ENCODE measurements at places on chromosomes 2 and 18.

DNA sequence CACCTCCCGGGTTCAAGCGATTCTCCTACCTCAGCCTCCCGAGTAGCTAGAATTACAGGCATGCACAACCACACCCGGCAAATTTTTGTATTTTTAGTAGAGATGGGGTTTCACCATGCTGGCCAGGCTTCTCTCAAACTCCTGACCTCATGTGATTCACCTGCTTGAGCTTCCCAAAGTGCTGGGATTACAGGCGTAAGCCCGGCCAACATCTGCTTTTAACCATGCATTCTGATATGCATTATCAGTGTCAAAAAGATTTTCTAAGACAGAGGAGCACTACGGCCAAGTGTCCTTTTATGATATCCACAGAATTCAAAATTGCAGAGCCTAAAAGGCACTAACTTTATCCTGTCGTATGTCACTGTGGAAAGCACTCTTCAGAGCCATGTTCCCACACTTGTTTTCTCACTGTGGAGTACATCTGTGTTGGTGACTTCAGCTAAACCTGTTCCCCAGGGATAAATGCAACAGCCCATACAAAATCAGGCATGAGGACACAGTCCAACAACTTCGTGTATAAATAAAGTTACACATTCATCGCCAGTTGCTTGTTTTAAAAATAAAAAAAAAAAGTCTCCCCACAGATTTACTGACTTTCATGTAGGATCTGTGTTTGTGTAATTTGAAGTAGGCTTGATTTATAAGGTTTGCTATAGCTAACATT lies 56.4 kb downstream of the STK25 start:
- DNase-seq = no peak

DNA sequence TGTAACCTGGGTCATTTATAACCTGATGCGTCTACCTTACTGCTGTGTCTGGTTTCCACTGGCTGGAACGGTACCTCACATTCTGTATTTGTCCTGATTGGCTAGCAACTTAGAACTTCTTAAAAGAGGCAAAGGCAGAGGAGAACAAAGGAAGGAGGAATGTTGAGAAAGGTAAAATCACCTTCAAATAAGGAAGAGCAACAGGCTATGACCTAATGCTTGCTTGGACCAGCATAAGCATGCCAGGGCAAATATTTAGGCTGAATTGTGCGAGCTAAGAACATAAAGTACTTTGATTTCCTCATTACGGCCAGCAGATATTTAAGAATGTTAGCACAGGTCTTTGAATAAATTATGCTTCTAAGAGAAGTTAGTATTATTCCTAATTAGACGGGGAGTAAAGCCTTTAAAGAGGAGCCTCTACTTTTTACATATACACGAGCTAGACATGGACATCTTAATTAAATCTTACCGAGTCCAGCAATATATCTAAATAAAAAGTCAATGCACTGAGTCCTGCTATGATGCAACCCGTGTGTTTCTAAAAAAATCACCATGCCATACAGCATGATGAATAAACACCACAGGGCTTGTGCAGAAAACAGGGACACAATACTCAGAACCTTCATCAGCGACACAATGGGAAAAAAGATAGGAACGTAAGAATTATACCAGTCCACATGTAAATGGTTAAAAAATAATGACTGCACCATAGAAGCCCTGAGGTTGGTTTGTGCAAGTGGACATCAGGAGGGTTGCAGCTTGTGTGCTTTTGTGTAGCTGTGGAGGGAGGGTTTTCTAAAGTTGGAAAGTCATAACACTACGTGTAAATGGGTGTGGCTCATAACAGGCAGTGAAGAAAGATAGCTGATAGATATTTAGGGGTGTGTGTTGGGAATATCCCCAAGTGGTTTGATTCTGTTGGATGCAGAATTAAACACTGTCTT lies 14.2 kb downstream of the SEPTIN2 start:
- DNase-seq = no peak

DNA sequence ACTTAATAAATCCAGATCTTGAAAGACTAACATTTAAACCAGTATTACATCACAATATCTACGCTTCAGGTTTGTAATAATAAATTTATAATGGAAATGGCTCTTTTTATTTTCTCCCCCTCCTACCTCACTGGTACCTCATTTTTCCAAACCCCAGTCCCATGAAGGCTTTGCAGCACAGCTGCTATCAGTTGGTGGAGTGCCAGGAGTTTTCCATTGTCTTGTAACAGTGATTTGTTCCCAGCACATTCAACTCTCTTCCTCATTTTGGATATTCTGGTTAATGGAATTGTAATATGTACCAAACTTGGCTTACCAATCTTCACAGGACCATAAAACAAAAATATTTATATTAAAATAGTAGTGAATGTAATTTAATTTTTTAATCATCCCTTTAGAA lies 91.2 kb downstream of the VRK2 start:
- DNase-seq = no peak

DNA sequence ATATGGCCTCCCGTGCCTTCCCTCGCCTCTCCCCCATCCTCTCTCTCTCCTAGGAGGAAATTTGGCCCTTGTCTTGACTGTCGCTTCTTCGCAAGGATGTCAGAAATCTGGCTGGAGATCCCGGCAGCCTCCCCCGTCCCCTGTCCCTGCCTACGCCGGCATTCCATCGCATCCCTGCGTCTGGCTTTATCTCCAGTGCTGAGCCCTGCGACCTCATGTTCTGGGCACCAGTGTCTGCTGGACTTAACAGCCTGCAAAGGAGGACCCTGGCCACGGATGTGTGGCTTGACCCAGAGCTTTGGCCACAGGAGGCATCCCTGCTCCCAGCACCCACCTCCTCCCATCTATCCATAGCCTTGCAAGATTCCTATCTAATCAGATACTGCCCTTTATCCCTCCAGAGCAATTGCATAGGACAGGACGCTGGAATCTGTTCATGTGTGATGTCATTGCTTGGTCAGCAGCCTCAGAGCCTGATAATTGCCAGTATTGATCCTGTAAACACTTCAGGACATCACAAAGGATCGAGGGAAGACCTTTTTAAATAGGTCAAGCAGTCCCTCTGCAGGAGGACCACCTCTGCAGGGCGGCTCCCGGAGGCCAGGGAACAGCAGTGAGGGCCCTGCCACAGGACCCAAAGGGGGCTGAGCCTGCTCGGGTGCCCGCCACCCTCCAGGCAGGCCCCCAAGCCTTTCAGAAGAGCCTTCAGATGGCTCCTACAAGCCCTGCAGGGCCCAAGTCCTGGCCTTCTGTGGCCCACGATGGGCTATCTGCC lies 168.2 kb downstream of the TWIST2 start:
- DNase-seq = no peak

GRCh38 chr2:166115589-166115988 lies 12.2 kb downstream of the SCN1A start:
- DNase-seq = no peak

- DNase-seq = no peak
These were observed 5.9 kb downstream of the SCYGR4 start for GRCh38 chr2:227623226-227623625.

DNA sequence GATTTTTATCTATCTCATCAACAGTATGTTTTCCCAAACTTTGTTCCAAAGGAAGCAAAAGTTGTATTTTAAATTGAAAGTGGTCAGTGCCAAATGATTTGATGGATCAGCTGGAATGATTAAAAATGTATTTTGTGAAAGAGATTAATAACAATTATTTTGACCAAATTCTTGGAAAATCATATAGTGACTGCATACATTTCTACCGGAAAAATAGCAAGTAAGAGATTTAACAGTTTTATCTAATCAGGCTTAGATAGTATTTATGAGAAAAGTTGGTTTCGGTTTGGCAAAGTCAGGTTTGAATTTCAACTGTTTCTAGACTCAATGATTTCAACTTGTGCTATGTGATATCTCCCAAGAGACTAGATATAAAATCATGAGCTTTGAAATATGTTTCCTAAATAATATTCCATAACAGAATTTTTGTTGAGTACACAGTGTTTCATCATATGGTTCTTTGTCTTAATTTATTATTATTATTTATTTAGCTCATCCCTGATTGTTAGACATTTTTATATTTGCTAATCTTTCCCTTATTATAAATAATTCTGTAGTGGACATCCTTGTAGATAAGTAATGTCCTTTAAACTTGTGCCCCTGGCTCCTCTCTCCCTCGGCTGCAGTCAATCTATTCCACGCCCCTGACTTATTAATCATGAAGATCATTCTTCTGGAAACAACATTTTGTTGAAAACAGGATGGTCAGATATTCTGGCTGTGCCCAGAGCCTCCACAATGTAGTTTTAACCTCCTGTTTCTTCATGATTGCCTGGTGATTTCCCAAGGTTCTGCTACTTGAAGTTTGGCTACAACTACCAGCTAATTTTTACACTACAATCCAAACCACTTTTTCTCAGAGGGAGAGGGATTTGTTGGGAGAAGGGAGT lies 520.7 kb upstream of the TCF4 start:
- no peak for DNase-seq

- DNase-seq = no peak
These were observed 167.5 kb downstream of the BCL2 start for GRCh38 chr18:63152096-63152495.

GRCh38 chr2:99987160-99987559 lies 155.2 kb downstream of the AFF3 start:
- no peak for DNase-seq

DNA sequence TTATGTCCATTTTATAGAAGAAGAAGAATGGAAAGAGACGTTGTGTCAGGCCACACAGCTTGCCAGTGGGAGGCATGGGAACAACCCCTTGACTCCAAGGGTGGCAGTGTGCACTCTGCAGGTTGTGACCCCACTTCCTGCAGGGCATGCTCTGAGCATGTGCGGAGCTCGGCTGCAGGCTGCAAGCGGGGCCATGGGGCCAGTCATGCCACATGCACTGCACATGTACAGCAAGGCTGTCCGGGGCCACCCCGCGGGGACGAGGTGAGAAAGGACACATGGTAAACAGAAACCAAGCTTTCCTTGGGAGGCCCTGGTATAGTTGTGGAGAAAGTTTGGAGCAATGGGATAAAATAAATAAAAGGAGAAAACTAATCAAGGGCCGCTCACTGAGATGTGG lies 47.4 kb upstream of the DNMT3A start:
- no peak for DNase-seq

GRCh38 chr2:153195342-153195741 lies 283.2 kb downstream of the RPRM start:
- DNase-seq = no peak

DNA sequence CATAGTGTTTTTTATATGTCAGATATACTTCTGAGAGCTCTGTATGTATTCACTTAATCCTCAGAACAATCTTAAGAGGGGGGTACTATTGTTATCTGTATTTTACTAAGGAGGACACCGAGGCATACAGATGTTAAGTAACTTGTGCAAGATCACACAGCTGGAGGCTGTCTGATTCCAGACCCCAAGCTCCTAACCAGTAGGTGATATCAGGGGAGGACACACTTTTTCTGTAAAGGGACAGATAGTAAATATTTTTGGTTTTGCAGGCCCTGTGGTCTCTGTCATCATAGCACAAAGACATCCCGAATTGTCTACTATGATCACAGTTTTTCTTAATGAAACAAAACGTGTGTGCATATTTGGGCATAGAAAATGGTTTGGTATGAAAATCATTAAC lies 143.7 kb downstream of the LAMA3 start:
- no peak for DNase-seq

GRCh38 chr2:126644630-126645191 lies 11.2 kb upstream of the GYPC start:
- no peak for DNase-seq

- no peak for DNase-seq
These were observed 101.2 kb downstream of the KCNS3 start for GRCh38 chr2:17979707-17980106.

DNA sequence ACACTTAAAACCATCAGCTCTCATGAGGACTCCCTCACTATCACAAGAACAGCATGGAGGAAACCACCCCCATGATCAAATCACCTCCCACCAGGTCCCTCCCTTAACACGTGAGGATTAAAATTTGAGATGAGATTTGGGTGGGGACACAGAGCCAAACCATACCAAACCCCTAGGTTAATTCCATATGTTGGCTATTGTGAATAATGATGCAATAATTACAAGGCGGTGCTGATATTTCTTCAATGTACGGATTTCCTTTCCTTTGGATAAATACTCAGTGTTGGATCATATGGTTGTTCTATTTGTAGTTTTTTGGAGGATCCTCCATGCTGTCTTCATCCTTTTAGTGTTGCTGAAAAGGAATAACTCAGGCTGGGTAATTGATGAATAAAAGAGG lies 652.1 kb upstream of the PKDCC start:
- no peak for DNase-seq

- no peak for DNase-seq
These were observed 13.4 kb downstream of the NOP58 start for GRCh38 chr2:202278944-202279343.

- no peak for DNase-seq
These were observed 35.1 kb downstream of the MYO7B start for GRCh38 chr2:127570282-127571250.

GRCh38 chr2:57180042-57180567 lies 866.5 kb upstream of the VRK2 start:
- no peak for DNase-seq

DNA sequence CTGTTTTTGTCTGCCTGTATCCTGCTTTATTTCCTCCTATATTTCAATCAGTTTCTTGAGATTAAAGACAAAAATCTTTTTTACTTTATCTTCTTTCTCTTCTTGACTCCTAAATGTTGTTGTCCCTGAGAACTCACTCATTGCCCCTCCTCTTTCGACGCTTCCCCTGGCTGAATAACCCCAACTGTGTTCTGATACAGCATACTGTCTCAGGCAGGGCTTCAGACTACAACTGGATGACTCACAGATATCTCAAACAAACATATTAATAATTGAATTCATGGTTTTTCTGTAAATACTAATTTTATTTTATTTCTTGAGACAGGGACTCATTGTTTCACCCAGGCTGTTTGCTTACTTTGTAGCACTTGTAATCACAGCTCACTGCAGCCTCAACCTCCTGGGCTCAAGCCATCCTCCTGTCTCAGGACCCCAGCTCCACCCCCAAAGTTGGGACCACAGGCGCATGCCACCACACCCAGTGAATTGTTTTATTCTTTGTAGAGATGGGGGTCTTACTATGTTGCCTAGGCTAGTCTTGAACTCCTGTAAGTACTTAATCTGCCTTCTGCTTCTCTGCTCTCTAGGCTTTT lies 9.4 kb downstream of the ITGAV start:
- no peak for DNase-seq

DNA sequence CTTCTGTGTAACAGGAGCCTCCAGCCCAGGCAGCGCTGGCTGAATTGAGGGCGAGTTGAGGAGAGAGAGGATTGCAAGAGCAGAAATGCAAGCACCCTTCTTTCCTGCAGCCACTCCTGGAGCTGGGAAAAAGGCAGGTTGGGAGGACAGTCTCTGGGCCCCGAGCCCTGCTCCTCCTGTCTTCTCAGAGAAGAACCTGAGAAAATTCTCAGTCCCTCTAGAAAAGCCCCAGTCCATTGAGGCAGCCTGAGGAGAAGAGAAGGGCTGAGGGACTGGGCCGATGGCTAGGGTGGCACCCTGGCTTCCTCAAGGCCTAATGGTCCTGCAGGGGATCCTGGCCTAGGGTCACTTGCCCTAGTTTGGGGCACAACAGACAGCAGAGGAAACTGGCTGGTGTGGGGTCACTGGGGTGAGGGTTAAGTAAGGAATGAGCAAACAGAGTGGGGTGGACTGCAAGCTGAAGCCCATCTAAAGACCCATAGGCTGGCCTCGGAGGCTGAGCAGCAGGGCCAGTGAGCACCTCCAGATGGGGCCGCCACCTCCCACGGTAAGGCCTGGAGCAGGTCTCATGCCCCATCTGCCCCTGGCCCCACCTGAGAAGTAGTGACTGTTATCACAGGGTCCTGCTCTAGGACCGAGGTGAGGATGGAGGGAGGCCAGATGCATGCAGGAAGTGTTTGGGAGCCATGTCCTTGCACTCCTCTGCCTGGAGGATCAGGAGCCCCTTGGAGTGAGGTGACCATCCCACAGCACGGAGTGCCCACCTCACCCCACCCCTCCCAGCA lies 12.4 kb downstream of the CIB4 start:
- no peak for DNase-seq

GRCh38 chr2:75500633-75501032 lies 60.1 kb downstream of the EVA1A start:
- no peak for DNase-seq
